H4 (cell line): ENCODE measurements at places on chromosomes 13 and 19. TPM values are rescaled to one million over a fixed set of nuclear protein-coding genes. Genes with fewer than 3 reads are reported as not detected.

LGALS4 gene
- total RNA-seq: 0.54 and 1.3 TPM in 2 replicates

IZUMO4 gene
- 1.3 and 4.2 TPM in 2 replicates for total RNA-seq

KLK10 gene
- not detected in 2 replicates for total RNA-seq

NDUFA11 gene
- 281 and 301 TPM in 2 replicates for total RNA-seq

FCAR gene
- total RNA-seq: not detected in 2 replicates

ZNF726 gene
- 8.9 and 9.3 TPM in 2 replicates for total RNA-seq

CCL25 gene
- not detected in 2 replicates for total RNA-seq

FCER2 gene
- total RNA-seq: not detected in 2 replicates

MBD3L5 gene
- not detected in 2 replicates for total RNA-seq

PSPN gene
- total RNA-seq: 0.55 and 0.77 TPM in 2 replicates

MIA gene
- total RNA-seq: 1.1 TPM in 1 of 2 replicates, not detected in the other

DAND5 gene
- total RNA-seq: 0.06 TPM in 1 of 2 replicates, not detected in the other

MEGF8 gene
- 4.9 and 8.1 TPM in 2 replicates for total RNA-seq

MRPL54 gene
- 74.4 and 75.7 TPM in 2 replicates for total RNA-seq

NLRP8 gene
- total RNA-seq: not detected in 2 replicates

TMIGD2 gene
- total RNA-seq: not detected in 2 replicates

LYPD5 gene
- total RNA-seq: 0.66 TPM in 1 of 2 replicates, not detected in the other

MKNK2 gene
- total RNA-seq: 33.9 and 49.6 TPM in 2 replicates

DENND1C gene
- total RNA-seq: 0.19 TPM in 1 of 2 replicates, not detected in the other

CBY2 gene
- not detected in 2 replicates for total RNA-seq

ZBTB32 gene
- total RNA-seq: not detected in 2 replicates

RFPL4A gene
- 7.7 and 12.4 TPM in 2 replicates for total RNA-seq

GJB6 gene
- not detected in 2 replicates for total RNA-seq

CRB3 gene
- total RNA-seq: not detected in 2 replicates

PNMA8C gene
- not detected in 2 replicates for total RNA-seq

SHC2 gene
- total RNA-seq: 1.4 and 2.0 TPM in 2 replicates

LRG1 gene
- total RNA-seq: 0.29 and 0.43 TPM in 2 replicates

PSG6 gene
- total RNA-seq: not detected in 2 replicates

MFSD12 gene
- 32.1 and 55.1 TPM in 2 replicates for total RNA-seq

MYPOP gene
- total RNA-seq: 0.52 and 0.78 TPM in 2 replicates

RNF17 gene
- not detected in 2 replicates for total RNA-seq

KLK3 gene
- not detected in 2 replicates for total RNA-seq

FSD1 gene
- 19.0 and 26.7 TPM in 2 replicates for total RNA-seq

COL5A3 gene
- 0.14 TPM in 1 of 2 replicates, not detected in the other for total RNA-seq

DCT gene
- 0.14 and 0.27 TPM in 2 replicates for total RNA-seq

PLIN4 gene
- total RNA-seq: 0.75 and 1.4 TPM in 2 replicates

MEF2B gene
- total RNA-seq: 0.27 TPM in 1 of 2 replicates, not detected in the other

HCN2 gene
- 4.5 and 4.6 TPM in 2 replicates for total RNA-seq

ZNF793 gene
- total RNA-seq: 2.6 and 3.3 TPM in 2 replicates
